ENCODE measurements at places on chromosomes 1 and 21.

DNA sequence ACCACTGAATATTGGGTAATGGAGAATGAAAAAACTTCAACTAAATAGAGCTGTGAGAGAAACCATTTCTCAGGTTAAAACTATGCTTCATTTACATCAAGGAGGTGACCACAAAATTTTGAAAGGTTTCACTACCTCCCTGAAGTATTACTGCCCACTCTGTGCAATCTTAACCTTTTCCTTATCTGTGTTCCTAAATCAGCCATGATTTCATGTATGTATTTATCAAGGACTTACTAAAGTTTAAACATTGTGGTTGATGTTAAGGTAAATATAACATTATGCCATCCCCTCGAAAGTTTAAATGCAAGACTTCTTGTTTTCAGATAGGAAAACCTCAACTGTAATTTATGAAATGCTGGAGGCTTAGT is 84.4 kb downstream of the CLEC20A start:
- no peak for DNase-seq

GRCh38 chr1:241101622-241102021 is 255.4 kb downstream of the RGS7 start:
- DNase-seq = no peak

- no peak for DNase-seq
Observed at GRCh38 chr1:211375146-211375818, 48.6 kb downstream of the TRAF5 start.

DNA sequence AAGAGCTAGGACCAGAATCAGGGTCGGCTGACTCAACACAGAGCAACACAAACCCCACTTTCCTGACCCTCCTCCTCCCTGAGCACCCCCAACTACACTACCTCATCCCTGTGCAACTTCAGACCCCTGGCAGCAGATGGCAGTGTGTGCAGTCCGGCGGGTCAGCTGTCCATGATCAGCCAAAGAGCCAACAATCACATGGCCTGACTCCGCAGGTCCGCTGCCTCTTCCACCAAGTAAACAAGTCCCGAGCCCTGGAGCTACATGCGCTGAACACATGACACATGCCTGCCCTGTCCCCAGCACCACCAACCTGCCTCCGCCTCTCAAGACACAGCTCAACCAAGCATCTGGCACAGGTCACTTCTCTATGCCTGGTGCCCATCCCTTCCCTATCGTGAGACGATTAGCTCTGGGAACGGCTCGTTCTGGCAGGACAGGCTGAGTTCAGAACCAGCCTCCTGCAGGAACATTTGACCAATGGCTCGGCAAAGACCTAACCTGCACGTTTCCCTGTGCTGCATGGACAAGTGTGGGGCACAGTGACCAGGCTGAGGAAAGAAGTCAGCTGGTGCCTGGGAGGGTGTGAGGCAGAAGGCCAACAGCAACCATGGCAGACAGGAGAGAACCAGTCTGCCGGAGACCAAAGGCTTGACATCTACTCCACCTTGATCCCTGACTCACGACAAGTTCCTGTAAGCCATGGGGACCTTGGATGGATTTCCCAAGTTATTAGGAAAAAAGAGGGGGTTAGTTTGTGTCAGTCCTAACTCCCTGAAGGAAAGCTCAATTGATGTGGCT is 60.3 kb downstream of the CD46 start:
- DNase-seq = no peak

DNA sequence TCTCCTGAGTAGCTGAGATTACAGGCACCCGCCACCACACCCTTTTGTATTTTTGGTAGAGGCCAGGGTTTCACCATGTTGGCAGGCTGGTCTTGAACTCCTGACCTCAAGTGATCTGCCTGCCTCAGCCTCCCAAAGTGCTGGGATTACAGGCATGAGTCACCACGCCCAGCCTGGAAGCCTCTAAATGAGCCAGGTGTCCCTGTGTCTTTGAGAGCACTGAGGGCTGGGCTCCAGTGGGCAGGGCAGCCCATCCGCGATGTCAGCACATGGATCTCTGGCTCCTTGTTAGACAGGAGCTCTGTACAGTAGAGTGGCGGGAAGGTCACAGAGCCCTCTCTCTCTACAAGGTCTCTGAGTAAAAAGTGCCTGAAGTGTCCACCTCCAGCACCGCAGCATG is 124.3 kb downstream of the PGBD5 start:
- no peak for DNase-seq

DNA sequence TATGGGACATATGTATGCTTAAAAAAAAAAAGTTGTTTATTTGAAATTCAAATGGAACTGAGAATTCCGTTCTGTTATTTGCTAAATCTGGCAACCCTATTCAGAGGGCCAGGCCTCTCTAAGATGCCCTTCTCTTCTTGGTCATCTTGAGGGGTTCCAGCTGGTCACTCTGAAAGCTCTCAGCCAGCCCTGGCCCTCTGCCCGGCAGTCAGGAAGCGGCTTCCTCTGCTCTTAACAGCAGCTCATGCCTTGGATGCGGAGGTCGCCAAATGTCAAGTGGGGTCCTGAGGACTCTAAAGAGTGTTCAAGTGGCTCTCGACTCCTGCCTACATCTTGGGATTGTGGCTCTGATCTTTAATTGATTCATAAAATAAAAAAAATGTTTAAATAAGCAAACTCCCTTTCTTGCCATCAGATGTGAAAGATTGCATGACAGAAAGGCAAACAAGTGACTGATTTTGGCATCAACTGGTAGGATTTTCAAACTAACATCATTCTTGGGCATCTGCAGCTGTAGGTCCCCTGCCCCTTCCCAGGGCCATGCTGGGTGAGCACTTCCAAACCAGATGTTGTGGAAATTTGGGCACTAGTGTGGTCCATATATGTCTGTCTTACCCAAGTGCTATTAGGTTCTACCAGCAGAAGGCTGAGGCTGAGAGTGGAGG is 130.8 kb downstream of the PRDM2 start:
- DNase-seq = peak; percentile 22

- DNase-seq = peak; percentile 22
Observed at GRCh38 chr1:109425391-109426280, 612 bp downstream of the PSMA5 start.

GRCh38 chr1:43786201-43786958 is 79.0 kb downstream of the ST3GAL3 start:
- no peak for DNase-seq

DNA sequence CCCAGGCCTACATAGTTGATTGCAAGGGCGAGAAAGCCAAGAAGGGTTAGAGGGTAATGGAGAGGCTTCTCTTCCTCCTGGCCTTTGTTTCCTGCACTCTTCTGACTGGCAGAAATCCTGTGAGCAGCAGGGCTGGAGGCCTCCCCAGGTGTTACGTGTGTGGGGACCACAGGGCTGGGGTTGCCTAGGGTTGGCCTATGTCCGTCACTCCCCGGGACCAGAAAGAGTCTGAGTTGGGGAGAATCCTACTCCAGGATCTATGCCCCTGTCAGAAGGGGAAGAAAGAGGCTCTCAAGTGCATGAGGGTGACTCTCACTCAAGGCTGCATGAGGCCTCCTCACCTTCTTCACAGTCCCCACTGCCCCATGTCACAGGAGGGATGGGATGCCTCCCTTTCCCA is 38.5 kb downstream of the IGFN1 start:
- no peak for DNase-seq

DNA sequence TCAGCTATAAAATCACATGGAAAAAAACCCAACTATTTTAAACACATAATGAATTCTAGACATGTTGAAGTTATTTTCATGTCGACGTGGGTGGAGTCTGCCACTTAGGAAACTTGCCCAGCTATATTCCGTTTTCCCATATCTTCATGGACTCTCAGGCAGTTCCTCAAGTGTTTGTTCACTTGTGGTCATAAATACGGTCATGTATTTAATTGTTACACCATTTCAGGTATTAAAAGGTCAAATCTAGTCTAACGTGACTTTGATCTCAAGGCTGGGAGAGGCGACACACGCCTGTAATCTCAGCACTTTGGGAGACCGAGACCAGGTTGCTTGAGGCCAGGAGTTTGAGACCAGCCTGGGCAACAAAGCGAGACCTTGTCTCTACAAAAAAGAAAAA is 346.9 kb downstream of the PBX1 start:
- DNase-seq = no peak

DNA sequence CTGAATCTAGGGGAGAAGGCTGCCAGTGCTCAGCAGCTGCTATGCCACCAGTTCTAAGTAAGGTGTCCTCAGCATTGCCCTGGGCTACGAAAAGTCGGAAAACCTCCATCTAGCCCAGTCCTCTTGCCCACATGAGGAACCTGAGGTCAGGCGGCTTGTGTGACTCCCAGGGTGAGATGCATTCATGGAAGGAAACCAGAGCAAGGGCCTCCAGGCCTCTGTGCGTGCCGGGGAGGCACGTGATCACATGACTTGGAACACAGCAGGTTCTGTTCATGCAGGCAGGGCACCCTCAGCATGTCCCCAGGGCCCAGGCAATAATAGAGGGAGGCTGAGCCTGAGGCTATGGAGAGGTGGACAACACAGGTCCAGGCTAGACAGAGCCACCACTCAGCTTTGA is 312.5 kb upstream of the DUSP10 start:
- no peak for DNase-seq

DNA sequence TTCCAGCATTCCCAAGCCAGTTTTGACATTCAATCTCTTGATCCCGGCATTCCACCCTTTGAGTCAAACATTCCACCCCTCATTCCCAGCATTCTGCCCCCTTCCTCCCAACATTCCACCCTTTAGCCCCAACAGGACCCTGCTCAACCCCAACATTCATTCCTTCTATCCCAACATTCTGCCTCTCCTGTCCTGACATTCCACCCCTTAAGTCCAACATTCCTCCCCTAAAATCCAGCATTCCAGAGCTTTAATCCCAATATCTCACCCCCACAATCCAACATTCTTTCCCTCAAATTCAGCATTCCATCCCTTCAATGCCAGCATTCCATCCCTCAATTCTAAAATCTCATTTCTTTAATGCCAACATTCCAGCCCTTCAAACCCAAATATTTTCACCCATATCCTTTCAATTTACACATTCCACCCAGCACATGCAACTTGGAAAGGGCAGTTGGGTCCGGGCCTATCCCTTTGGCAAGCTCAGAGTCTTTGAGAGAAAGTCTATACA is 22.9 kb downstream of the DDX20 start:
- DNase-seq = no peak

GRCh38 chr21:43872531-43873197 is 7.6 kb downstream of the AGPAT3 start:
- no peak for DNase-seq

- no peak for DNase-seq
Observed at GRCh38 chr1:86436041-86436440, 12.1 kb downstream of the CLCA2 start.

- DNase-seq = no peak
Observed at GRCh38 chr1:204376465-204376864, 16.7 kb upstream of the PLEKHA6 start.

- no peak for DNase-seq
Observed at GRCh38 chr1:161379071-161379470, 11.4 kb upstream of the CFAP126 start.

GRCh38 chr1:198696211-198696610 is 57.4 kb downstream of the PTPRC start:
- DNase-seq = no peak

- DNase-seq = no peak
Observed at GRCh38 chr21:42388740-42389448, 7.0 kb downstream of the TMPRSS3 start.

DNA sequence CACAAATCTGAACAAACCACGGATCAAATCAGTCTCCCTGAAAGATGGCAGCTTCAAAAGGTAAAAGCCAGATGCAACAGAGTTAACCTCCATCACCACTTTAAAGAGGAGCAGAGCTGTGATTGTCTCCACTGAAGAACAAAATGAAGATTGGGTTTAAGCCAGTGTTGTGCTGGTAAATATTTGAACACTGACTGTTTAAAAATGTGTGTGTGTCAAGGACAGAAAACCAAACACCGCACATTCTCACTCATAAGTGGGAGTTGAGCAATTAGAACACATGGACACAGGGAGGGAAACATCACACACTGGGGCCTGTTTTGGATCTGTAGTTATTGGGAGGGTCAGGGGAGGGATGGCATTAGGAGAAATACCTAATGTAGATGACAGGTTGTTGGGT is 83.9 kb downstream of the ST6GALNAC5 start:
- DNase-seq = no peak

DNA sequence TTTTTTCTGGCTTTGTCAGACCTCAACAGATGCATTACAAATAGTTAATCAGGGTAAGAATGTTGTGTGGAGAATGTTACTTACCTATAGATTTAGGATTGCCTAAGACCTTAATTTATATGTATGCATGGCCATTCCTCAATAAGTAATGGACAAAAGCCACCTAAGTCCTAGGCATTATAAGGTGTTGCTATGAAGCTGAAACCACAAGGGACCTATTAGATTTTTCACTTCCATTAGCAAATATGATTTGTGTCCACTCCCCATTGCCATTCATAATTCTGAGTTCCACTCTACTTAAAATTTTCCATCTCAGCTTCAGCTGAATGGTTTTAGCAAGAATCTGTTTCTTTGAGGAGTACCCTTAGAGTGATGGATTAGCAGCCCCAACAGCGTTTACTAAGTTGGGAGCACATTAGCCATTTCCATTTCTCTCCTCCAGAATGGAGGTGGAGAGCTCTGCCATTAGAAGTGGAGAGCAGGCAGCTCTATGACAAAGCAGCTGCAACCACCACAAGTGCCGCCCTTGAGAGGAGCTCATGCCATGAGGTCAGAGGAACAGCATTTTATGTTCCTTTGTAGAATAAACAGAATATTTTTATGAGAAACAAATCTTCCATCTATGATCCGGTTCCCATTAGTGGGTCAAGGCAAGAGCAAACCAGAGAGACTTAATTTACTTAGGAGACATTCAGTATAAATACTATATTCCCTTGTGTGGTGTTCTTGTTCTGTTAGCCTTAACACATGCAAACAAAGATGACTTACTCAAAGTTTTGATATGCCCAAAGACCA is 28.9 kb upstream of the C1orf87 start:
- no peak for DNase-seq

GRCh38 chr1:15180189-15180588 is 26.6 kb downstream of the TMEM51 start:
- DNase-seq = no peak

DNA sequence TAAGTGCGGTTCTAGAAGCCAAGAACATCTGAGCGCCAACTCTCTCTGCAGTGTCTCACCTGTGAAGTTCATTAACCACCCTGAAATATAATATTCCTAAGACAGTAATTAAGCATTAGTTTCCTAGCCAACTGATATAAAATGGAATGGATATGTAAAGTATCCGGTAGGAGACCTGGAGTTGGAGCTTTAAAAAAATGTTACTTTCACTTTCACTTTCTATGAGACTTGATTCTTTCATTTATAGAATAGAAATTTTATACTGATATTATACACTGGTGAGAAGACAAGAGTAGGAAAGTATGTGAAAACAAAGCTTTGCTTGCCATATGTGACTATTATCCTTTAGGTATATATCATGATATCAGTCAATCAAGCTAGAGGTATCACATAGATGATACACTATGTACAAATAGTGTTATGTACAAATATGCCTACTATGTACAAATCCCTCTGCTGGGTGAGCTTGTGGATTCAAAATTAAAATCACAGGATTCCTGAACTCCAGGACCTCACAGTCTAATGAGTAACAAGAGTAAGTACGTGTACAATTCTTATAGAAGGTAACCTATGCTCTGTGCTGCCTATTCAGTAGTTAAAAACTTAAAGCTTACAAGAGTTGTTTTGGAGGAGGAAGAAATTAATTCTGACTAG is 934.2 kb downstream of the TTLL7 start:
- no peak for DNase-seq

All from left kidney (tissue), 8 donors.